Thyroid gland (tissue), 4 donors: ENCODE measurements at places on chromosomes 16 and 17. TPM values are rescaled to one million over a fixed set of nuclear protein-coding genes. Genes with fewer than 3 reads are reported as not detected.

Gene HNF1B
- not detected for total RNA-seq

Gene TMEM98
- 57.0 TPM for total RNA-seq

Gene KRT12
- not detected for total RNA-seq

Gene INCA1
- 1.7 TPM for total RNA-seq

Gene HBA1
- not detected for total RNA-seq

Gene CNTNAP1
- total RNA-seq, result 4.2 TPM

Gene KRTAP9-2
- total RNA-seq, result not detected

Gene RPL38
- total RNA-seq, result 320 TPM

Gene CD79B
- not detected for total RNA-seq

Gene KCNJ16
- 296 TPM for total RNA-seq

Gene C17orf100
- 1.4 TPM for total RNA-seq

Gene PPY
- total RNA-seq, result not detected

Gene PLA2G10
- not detected for total RNA-seq

Gene ZNF18
- 7.4 TPM for total RNA-seq

- no peak for DNase-seq
Measured at GRCh38 chr17:29968271-29968670, 26.8 kb downstream of the EFCAB5 start.

DNA sequence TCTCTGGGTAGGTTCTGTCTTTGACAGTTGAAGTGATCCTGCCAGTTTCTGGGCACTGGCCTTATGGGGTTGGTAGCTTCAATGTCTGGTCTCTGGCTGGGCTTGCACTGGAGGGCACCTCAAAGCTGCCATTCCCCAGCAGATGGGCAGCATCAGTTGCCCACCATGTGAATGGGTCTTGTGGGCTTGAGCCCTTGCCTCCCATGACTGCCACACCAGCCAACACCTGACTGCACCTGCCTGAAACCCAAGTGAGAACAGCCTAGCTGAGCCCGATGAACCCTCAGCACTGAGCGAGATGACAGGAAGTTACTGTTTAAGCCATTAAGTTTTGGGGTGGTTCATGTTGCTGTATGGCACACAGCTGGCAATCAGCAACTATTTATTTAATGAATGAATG lies 69.1 kb upstream of the AXIN2 start:
- no peak for DNase-seq

GRCh38 chr16:85755929-85756768 lies 5.3 kb upstream of the C16orf74 start:
- no peak for DNase-seq

GRCh38 chr17:69448431-69449102 lies 34.1 kb downstream of the MAP2K6 start:
- DNase-seq, result peak; percentile 41

DNA sequence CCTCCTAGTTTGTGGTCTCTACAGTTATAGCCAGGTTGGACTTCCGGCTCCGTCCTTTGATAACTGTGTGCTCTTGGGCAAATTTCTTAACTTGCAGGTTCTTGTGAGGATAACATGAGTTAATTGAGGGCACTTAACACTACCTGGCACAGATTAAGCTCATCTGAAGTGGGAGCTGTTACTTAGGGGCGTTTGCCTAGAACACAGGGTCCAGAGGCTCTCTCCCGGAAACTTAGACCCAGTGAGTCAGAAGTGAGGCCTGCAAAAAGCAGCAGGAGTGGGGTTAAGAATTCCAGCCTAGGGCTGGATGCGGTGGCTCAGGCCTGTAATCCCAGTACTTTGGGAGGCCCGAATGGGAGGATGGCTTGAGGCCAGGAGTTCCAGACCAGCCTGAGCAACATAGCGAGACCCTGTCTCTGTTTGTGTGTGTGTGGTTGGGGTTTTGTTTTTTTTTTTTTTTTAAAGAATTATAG lies 1.4 kb downstream of the MVP start:
- no peak for DNase-seq

GRCh38 chr16:66405057-66405783 lies 21.9 kb upstream of the BEAN1 start:
- DNase-seq, result no peak

DNA sequence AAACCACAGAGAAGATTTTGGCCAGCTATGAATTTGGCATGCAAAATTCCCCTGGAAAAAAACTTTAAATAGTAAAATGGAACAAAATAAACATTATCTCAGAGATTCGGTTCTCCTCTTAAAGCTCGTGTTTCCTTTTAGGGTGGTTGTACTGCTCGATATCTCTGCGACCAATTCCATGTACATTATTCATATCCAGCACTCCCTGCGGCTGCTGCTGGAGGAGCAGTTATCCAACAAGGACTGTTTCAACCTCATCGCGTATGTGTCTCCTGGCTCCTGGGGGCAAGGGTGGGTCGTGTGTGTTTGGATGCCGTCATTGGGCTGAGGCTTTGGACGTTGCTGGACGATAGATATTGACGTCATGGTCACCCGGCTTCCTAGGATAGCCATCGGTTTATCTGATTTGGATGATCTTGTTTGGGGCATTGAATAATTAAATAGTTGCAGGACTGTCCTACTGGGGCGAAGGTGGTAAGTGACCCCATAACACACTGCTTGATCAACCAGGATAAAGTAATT lies 33.8 kb downstream of the VWA3A start:
- DNase-seq, result no peak

DNA sequence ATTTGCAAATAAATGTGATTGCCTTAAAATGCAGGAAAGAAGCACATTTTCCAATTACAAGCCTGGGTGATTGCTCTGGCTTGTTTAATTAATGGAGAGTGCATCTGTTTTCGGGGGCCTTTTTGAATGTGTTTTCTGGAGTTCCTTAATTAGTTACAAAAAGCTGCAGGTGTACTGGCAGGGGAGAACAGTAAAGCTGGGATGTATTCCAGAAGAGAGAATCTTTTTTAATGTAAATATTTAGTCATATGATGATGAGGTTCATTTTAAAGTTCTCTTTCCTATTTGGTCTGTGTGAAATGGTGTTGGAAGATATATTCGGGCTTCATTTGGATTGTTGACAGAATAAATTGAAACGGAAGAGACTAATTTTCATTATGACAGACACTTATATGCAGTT lies 70.9 kb upstream of the N4BP1 start:
- DNase-seq, result no peak

GRCh38 chr17:48905987-48906515 lies 2.2 kb upstream of the UBE2Z start:
- DNase-seq, result peak; percentile 60

DNA sequence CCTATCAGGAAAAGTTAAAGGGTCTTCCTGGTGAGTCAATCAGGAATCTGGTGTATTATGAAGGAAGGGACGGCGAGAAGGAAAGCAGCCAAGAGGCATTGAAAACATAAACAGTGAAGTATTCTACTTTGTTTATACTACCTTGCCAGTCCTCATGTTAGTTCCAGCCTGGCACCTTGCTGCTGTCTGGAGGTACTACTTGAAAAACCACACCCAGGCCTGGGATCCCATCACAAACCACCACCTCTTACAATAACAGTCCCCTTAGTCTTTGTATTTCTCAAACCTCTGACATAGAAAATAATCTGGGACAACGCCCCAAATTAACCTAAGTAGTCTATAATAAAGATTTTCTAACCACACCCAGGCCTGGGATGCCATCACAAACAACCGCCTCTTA lies 676.7 kb upstream of the SOX9 start:
- no peak for DNase-seq

DNA sequence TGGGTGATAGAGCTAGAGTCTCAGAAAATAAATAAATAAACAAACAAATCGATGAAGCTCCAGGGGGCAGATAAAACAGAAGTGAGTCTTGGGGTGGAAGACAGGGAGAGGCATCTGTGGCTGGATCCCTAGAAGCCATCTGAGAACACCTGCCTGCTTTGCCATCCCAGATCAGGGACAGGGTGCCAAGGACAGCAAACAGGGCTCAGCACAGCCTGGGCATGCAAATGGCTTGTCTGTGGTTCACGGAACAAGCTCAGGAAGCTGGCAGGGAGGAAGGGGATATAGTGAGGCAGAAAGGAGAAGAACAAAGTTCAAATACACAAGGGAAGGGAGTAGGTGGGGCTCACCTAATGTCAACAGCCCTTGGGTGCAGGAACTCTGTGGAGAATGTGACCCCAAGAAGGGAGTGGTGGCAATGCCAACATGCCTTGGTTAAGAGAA lies 27.5 kb downstream of the TRIM25 start:
- DNase-seq, result no peak

- no peak for DNase-seq
Measured at GRCh38 chr16:14502256-14502875, 127.7 kb downstream of the PARN start.

- DNase-seq, result no peak
Measured at GRCh38 chr17:58539698-58540097, 25.3 kb upstream of the MTMR4 start.

DNA sequence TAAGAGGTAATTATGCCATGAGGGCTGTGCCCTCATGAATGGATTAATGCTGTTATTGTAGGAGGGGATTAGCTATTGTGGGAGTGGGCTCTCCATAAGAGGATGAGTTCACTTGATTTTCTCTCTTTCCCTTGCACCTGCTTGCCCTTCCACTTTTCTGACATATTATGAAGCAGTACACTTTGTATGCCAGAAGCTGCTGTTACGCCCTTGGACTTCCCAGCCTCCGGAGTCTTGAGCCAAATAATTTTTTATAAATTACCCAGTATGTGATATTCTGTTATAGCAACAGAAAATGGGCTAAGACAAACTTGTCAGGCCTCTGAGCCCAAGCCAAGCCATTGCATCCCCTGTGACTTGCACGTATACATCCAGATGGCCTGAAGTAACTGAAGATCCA lies 38.4 kb downstream of the PSMD12 start:
- no peak for DNase-seq

DNA sequence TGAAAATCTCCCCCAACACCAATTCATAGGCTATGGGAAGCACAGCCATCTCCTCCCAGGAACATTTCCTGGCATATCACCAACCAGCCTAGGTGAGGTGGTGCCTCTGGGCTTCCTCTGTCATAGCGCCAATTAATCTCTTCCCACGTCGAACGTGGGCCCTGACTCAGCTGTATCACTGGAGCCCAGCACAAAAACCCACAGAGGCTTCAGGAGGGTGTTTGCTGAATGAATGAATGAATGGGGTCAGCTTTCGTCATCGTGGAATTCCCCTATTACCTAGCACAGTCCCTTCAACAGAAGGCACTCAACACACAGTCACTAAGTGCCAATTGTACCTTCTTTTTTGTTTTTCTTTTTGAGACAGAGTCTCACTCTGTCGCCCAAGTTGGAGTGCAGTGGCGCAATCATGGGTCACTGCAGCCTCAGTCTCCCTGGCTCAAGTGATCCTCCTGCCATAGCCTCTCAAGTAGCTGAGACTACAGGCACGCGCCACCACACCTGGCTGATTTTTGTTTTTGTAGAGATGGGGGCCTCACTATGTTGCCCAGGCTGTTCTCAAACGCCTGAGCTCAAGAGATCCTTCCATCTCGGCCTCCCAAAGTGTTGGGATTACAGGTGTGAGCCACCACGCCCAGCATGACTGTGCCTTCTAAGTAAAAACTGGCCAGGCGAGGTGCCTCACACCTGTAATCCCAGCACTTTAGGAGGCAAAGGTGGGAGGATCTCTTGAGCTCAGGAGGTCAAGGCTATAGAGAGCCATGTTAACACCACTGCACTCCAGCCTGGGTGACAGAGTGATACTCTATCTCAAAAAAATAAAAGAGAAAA lies 4.1 kb downstream of the ZNF688 start:
- no peak for DNase-seq

GRCh38 chr17:44677136-44677535 lies 12.4 kb downstream of the CCDC43 start:
- no peak for DNase-seq
